ENCODE measurements at places on chromosomes 4 and X.

GRCh38 chr4:64777286-64777685 lies 368.0 kb upstream of the TECRL start:
- no peak for DNase-seq

DNA sequence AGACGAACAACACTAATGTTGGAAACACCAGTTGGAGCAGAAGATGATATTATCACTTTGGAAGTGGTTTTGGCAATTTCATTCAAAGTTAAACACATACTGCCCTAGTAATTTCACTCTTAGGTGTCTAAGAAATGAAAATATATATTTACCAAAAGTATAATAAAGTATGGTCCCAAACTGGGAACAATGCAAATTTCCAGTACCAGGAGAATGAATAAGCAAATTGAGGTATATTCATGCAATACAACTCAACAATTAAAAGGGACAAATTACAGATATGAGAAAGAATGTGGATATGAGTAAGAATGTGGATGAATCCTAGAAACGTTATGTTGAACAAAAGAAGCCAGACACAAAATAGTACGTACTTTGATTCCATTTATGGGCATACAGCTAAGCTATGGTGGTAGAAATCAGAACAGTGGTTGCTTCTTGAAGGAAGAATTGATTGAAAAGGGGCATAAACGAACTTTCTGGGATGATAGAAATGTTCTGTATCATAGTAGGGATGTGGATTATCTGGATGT lies 10.0 kb downstream of the ELMOD2 start:
- DNase-seq: no peak

- no peak for DNase-seq
Measured at GRCh38 chr4:99389606-99390005, 37.1 kb upstream of the ADH1C start.

GRCh38 chr4:116480546-116480945 lies 604.8 kb downstream of the TRAM1L1 start:
- DNase-seq: no peak

- DNase-seq: no peak
Measured at GRCh38 chr4:25814301-25815136, 48.3 kb downstream of the SEL1L3 start.

GRCh38 chrX:78548012-78548411 lies 111.1 kb downstream of the RTL3 start:
- no peak for DNase-seq

- DNase-seq: no peak
Measured at GRCh38 chr4:113744667-113745240, 16.8 kb downstream of the CAMK2D start.

DNA sequence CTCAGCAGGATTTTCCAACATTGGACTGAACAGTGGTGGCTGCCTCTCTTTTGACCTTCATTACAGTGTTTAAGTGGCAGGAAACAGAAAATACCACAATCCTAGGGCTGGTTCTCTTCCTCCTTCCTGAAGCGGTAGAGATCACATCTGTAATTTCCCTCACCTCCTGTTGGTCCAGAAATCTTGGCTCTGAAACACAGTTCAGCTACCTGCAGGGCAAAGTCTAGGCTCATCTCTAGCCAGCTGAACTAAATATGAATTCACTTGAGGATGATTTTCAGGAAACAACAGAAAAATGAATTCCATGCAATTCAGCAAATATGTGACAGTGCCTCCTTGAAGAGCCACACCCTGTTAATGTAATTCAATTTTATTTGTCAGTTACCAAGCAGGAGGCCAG lies 531.9 kb downstream of the INPP4B start:
- no peak for DNase-seq

DNA sequence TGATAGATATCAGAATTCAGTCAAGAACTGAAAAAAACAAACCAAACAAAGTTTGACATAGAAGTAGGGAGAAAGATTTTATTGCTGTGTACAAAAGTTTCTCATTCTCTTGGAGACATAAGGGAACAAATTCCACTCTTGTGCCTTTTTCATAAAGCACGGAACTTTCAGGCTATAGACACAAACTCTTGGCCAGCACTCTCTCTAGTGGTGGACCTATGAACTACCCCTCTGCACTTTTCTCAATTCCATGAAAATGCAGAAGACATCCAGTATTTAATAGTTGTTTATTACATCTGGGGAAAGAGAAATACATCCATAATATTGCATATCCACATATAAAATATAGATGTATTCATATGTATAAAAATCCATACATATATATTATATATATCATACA lies 291.6 kb upstream of the HS3ST1 start:
- no peak for DNase-seq

DNA sequence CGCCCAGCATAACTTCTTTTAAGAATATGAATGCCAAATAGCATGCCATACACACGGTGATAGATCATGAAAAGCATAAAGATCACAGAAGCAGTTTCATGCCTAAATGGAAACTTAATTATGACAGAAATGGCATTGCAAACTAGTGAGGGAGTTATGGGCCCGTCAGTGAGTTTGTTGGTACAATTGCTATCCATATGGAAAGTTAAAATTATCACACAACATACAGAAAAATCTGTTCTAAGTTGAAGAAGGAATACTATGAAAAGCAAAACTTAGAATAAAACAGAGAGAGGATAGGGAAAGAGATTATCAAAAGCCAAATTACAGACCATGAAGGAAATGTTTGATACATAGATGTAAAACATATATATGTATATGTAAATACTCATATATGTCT lies 30.2 kb upstream of the RAP1GDS1 start:
- DNase-seq: no peak

DNA sequence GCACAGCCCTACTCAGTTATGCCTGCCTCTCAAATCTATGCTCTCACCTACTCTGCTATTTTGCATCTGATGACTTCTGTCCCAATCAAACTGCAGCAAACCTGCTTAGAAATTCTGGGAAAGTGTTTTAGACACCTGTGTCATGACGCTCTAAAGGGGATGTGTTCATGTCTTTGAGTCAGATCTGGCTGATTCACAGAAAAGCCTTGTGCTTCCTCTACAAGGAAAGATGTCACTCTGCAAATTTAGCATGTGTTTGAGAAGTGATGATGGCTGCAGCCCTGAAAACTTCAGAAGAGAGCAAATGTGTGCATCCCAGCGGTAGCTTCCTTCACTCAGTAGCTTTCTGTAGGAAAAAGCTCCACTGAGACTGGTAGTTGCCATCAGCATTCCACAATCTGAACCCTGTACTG lies 235.4 kb downstream of the MGST2 start:
- DNase-seq: no peak

GRCh38 chrX:134653835-134654234 lies 4.4 kb downstream of the PLAC1 start:
- no peak for DNase-seq

GRCh38 chrX:106672527-106672926 lies 54.0 kb upstream of the RNF128 start:
- no peak for DNase-seq

DNA sequence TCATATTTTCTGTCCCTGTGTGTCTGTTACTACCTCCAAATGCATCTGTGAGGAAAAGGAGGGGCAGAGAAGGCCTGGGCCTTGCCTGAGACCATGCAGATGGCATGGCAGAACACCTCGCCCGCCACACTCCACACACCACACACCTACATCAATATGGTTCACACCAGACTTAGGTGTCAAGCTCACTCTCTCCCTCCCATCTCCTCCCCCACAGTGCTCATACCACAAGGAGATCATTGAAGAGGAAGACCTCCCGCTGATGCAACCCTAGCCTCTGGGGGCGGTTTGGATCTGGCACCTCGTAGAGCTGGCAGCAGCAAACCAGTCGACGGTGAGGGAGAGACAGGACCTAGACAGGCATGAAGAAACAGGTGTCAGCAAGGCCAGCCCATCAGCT lies 16.6 kb upstream of the KDM5C start:
- DNase-seq: no peak

- no peak for DNase-seq
Measured at GRCh38 chrX:39504850-39505259, 592.9 kb downstream of the BCOR start.

GRCh38 chr4:152041295-152041694 lies 280.5 kb upstream of the GATB start:
- no peak for DNase-seq

DNA sequence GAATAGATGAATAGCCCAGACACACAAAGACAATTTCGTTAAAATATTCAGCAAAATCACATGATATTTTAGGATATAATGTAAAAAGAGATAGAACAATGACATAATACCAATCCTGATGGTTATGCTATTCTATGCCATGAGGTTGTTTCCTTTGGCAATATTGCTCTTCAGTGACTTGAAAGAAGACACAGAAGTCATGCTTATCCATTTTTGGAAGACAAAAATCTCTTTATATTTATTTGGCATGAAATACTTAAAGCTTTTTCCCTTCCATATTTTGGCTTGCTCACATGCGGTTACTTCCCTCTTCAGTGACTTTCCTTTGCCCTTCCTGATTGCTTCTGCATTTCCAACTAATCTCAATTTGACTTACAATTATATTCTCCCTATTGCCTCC lies 314.8 kb downstream of the IQCM start:
- no peak for DNase-seq

DNA sequence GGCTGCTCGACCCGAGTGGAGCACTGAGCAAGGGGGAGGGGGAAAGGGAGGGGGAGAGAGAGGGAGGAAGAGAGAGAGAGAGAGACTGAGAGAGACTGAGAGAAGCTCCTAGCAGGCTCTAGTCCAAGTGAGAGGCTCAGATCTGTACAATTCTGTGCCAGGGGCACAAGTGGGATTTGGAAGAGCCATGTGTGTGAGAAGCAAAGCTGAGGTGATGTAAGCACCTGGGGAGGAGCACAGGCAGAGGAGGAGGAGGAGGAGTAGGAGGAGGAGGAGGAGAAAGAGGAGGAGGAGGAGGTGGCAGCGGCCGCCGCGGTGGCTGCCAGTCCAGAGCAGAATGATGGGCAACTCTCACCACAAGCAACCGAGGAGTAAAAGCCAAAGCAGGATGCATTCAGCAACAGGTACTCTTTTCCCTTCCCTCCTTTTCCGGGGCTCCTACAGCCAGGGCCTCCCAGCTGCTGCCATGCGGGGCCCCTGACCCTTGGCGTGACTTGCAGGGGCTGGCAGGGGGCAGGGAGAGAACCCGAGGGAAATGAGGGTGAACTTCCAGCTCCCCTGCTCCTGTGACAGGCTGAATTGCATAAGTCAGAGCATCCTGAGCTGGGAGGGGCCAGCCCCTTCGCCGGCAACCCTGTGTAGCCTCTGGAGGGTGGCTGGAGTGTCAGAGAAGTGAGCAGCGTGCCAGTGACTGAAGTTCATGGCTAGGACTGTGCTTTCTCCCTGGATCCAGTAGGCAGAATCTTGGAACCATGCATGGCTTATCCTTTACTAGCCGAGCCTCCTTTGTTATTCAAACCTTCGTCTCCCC lies 62.2 kb downstream of the RTL5 start:
- no peak for DNase-seq

GRCh38 chr4:107922486-107923473 lies 8.6 kb upstream of the CYP2U1 start:
- DNase-seq: no peak

GRCh38 chrX:109372291-109372690 lies 109.6 kb downstream of the GUCY2F start:
- DNase-seq: no peak

DNA sequence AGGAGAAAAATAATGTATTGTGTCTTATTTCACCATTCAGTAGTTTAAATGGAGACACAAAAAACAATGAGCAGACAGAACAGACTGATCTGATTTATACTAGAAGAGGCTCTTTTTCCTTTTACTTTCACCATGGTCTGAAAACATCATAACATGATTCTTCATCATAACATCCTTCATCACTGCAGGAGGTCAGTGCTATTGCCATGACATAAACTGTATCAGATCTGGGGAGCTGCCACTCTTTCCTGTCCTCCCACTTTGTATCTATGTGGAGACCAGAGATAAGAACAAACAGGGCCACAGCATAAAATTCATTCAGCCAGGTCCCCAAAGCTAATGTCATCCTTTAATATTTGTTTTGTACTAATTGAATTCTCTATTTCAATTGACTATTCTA lies 25.2 kb downstream of the SOD3 start:
- no peak for DNase-seq

Data from bone marrow (tissue), 2 donors.